Putamen (tissue), 1 donor: ENCODE measurements at places on chromosomes 5 and 9.

DNA sequence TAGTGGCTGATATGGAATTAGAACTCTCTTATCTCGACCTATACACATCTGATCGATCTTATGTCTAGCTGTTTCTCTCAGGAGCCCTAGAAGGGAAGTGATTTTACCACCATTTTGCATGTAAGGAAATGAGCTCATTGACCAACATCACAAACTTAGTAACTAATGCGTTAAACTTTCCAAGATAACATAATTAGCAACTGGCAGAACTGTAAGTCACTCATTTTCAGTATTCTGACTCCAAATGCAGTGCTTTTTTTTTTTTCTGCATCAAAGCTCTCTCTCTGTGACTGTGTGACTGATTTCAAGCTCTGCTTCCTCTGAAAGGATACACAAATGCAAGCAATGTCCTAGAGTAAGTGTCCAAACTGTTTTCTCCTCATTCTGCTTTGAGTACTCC is 68.1 kb upstream of the FBXL7 start:
- no peak for DNase-seq

DNA sequence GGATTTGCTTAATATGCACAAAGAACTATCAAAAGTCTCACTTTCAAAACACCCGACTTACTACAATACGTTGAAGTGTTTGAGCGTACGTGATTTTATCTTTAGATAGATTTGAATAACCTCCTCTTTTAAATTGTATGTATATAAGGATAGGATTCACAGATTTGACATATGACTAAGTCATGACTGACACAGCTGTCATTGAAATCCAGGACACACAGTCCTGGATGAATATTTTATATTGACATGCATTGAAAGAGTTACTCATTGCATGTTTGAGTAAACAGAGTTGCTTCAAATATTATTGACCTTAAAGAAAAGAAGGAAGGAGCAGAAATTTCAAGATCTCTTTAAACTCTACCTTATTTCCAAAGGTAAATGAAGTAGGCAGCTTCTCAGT is 3.3 kb downstream of the MUSK start:
- no peak for DNase-seq

GRCh38 chr5:72956324-72957140 is 691 bp downstream of the FCHO2 start:
- peak; percentile 51 for DNase-seq

- no peak for DNase-seq
These were observed 140.4 kb upstream of the RPS23 start for GRCh38 chr5:82418608-82418950.

- DNase-seq: no peak
These were observed 188.6 kb downstream of the CARTPT start for GRCh38 chr5:71907608-71908145.

GRCh38 chr9:112061152-112061740 is 113.9 kb downstream of the SUSD1 start:
- peak; percentile 25 for DNase-seq

GRCh38 chr5:84249918-84250630 is 134.6 kb downstream of the EDIL3 start:
- peak; percentile 39 for DNase-seq

DNA sequence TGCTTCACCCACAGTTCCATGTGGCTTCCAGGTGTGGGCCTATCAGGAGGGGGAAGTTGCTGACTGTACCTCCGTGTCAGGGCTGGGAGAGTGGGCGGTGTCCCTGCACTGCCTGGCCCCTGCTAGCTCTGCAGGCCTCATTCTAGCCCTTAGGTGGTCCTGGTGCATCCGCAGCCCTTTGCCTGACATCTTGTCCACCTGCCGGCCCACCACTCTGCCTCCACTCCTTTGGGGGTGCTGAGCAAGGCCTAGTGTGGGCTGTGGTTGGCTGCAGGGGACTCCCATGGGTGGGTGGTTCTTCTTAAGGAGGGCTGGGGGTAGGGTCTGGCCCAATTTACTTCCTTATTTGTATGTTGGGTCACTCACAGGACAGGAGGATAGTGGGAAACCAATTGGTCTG is 66.9 kb downstream of the HSPA4 start:
- no peak for DNase-seq
